Kidney (tissue), 22 donors: ENCODE measurements at places on chromosomes 11 and 22.
A peak's percentile ranks its signal among the peaks of the same experiment; 100 is the strongest.

DNA sequence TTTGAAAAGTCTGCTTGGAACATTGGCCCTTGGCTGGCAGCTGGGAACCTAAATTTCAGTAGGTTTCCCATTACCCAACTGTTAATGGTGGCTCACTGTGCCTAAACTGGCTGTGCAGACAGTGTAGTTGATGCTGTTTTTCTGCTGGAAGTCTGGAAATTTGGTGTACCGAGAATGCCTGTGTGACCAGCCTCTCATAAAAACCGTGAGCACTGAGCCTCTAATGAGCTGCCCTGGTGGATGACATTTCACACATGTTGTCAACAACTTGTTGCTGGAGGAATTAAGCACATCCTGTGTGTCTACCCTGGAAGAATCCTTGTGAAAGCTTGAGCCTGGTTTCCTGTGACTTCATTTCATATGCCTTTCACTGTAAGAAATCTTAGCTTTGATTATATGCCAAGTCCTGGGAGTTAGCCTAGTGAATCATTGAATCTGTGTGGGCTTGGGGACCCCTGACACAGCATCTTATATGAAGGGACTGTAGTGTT is 131.1 kb downstream of the LDLRAD3 start:
- peak; percentile 65 for DNase-seq
- peaks cover 2% of the 10 kb centered on the region for H3K4me1 ChIP-seq
- no peak overlapping the region for H3K27ac ChIP-seq
- H3K4me3 ChIP-seq, result no peak overlapping the region
- H3K36me3 ChIP-seq, result no peaks in the 10 kb centered on the region
- H3K27me3 ChIP-seq, result no peaks in the 10 kb centered on the region

GRCh38 chr11:92141159-92141558 is 83.5 kb upstream of the FAT3 start:
- H3K36me3 ChIP-seq, result no peaks in the 10 kb centered on the region
- no peaks in the 10 kb centered on the region for H3K4me1 ChIP-seq

GRCh38 chr22:42754658-42755057 is 34.0 kb upstream of the A4GALT start:
- no peaks in the 10 kb centered on the region for H3K36me3 ChIP-seq
- H3K4me3 ChIP-seq, result no peak overlapping the region
- no peak overlapping the region for H3K27ac ChIP-seq
- H3K27me3 ChIP-seq, result no peaks in the 10 kb centered on the region
- no peaks in the 10 kb centered on the region for H3K4me1 ChIP-seq
- no peak for DNase-seq

- no peak overlapping the region for H3K4me3 ChIP-seq
- DNase-seq, result no peak
- no peak overlapping the region for H3K27ac ChIP-seq
- H3K4me1 ChIP-seq, result peaks cover 5% of the 10 kb centered on the region
Observed at GRCh38 chr11:69280994-69281393, 13.0 kb upstream of the MYEOV start.

DNA sequence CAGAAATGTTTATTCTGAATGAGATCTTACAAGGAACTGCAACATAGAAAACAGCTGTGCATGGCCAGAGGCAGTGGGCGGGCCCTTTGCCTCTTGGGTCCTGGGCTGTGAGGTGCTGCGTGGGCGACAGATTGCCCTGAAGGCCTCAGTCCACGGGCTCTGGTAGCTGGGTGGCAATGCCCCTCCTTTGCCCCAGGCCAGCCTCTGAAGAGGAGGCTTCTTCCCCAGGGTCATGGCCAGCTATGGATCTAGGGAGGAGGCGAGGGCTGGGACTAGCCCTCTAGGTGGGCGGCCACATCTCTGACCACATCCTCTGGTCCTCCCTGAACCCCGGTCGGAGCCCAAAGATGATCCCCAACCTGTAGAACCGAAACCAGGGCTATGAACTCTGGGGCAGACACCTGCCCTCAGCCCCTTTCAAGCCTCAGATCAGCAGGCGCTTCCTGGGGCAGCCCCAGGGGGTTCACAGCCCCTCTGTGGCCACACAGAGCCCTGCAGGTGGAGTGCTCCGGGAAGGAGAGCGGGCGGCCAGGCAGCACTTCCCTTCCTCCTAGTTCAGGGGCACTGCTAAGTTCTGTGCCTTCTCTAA is 6.6 kb upstream of the CDC42BPG start:
- H3K4me1 ChIP-seq, result peaks cover 5% of the 10 kb centered on the region
- DNase-seq, result no peak
- H3K27me3 ChIP-seq, result no peaks in the 10 kb centered on the region

- no peak overlapping the region for H3K4me3 ChIP-seq
- DNase-seq, result no peak
- no peaks in the 10 kb centered on the region for H3K27me3 ChIP-seq
Observed at GRCh38 chr11:76257074-76257719, 50.9 kb upstream of the WNT11 start.
